ENCODE measurements at places on chromosomes 5 and 9.

DNA sequence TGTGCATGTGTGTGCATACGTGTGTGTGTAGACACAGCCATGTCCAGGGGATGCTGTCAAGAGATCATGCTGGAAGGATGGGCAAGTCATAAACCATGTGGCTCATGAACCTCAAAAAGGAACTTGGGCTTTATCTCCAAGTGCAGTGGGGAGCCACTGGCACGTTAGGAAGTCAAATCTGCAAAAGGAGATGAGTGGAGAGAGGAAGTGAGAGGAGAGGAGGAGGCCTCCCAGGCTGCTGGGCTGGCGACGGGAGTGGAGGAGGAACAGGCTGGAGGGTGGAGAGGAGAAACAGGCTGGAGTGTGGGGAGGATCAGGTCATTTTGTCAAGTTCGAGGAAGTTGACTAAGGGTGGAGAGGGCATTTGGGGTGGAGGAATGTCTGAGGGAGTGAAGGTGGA lies 29.2 kb upstream of the TIFAB start:
- H3K36me3 ChIP-seq = no peaks in the 10 kb centered on the region
- peaks cover 17% of the 10 kb centered on the region for H3K27me3 ChIP-seq
- peaks cover 15% of the 10 kb centered on the region for H3K4me1 ChIP-seq
- no peak overlapping the region for H3K4me3 ChIP-seq

DNA sequence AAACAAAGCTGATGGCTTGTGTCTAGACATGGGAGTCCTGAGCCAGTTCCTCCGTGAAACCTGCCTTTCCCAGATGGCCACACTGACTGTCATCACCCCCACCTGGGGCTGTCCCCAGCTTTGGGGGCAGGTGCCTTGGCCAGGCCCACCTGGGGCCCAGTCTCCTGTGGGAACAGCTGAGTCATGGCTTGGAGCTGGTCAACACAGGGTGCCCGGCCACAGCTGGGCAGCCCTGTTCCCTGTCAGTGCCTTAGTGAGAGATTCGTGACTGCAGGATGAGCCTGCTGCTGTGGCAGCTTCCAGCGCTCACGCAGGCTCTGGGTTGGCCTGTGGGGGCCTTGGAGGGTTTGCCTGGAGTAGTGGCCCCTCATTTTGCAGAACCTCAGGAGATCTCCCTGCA lies 56.5 kb downstream of the COL5A1 start:
- H3K4me3 ChIP-seq = no peak overlapping the region
- H3K27me3 ChIP-seq = no peaks in the 10 kb centered on the region
- no peak overlapping the region for H3K27ac ChIP-seq

- H3K4me1 ChIP-seq = no peaks in the 10 kb centered on the region
- DNase-seq = no peak
- H3K36me3 ChIP-seq = no peaks in the 10 kb centered on the region
- H3K27ac ChIP-seq = no peak overlapping the region
- no peak overlapping the region for H3K4me3 ChIP-seq
Observed at GRCh38 chr5:172858990-172859811, 25.1 kb downstream of the ERGIC1 start.

GRCh38 chr9:136618580-136619547 lies 43.9 kb upstream of the EGFL7 start:
- no peak overlapping the region for H3K4me3 ChIP-seq
- H3K36me3 ChIP-seq = no peaks in the 10 kb centered on the region
- no peak overlapping the region for H3K27ac ChIP-seq
- H3K4me1 ChIP-seq = no peaks in the 10 kb centered on the region
- no peaks in the 10 kb centered on the region for H3K27me3 ChIP-seq
- DNase-seq = no peak

DNA sequence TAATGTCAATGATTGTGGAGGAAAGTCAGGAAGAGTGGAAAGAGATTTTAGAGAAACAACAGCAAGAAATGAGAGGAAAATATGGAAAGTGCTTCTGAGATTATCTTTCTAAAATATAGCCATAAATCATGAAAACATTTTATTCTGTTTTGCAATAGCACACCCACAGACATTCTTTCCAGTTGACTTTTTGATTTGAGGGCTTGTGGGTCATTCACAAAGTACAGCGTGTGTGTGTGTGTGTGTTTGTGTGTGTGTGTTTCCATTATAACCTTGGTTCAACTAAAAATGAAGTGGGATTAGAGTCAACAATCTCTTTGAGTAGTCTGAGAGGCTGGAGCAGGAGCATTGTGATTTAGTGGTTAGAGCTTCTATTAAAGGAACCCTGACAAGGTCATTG lies 116.6 kb upstream of the GAS1 start:
- H3K27ac ChIP-seq = no peak overlapping the region
- H3K4me3 ChIP-seq = no peak overlapping the region
- H3K4me1 ChIP-seq = no peaks in the 10 kb centered on the region
- H3K36me3 ChIP-seq = no peaks in the 10 kb centered on the region
- no peaks in the 10 kb centered on the region for H3K27me3 ChIP-seq

DNA sequence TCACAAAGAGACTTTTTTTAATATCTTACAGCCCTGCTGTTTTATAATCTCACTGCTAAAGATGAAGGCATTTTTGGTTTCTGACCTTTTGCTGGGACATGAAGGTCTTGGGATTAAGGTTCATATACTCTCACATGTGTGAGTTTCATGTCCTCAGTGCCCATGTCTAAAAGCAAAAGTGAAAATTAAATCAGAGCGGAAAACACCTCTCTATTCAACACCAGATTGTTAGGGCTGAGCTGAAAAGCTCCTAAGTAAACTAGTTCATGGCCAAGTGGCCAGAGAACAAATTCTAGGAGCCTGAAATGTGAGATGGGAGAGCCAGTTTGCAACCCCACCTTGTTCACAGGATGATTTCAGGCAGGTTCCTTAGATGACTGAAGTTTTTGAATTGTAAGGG lies 110.9 kb downstream of the GRIA1 start:
- no peaks in the 10 kb centered on the region for H3K4me1 ChIP-seq
- no peak overlapping the region for H3K27ac ChIP-seq
- DNase-seq = no peak
- no peak overlapping the region for H3K4me3 ChIP-seq
- H3K36me3 ChIP-seq = no peaks in the 10 kb centered on the region
- no peaks in the 10 kb centered on the region for H3K27me3 ChIP-seq

DNA sequence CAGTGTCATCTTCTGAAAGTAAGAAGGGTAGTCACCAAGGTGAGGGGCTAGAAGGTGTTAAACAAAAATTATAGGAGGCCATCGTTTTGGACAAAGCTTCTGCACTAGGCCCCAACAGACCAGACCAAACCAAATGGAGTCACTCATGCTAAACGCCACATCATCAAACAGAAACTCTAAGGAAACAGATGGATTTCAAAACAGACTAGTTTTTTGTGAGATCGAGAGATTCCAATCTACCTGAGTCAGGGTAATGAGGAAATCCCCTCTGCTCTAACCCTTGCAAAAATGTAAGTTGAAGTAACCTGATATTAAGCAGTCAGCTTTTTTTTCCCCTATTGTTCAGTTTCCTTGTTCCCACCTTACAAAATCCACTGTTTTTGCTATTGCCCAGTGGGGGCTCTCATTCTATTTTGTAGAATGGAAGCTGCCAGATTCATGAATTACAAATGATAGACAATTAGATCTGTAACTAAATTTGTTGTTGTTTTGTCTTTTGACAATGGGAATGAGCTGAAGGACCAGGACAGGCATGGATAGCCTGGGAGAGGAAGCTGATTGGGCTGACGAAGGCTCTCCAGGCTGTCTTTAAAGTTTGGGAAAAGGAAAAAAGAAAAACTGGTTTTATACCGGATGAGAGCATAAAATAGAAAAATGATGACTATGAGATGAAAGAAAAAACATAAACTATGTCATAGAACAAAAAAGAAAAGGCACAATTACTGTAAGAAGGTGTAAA lies 94.7 kb upstream of the ADAMTSL1 start:
- no peak overlapping the region for H3K4me3 ChIP-seq
- H3K36me3 ChIP-seq = no peaks in the 10 kb centered on the region
- no peak overlapping the region for H3K27ac ChIP-seq
- DNase-seq = peak; percentile 71
- no peaks in the 10 kb centered on the region for H3K4me1 ChIP-seq
